ENCODE measurements at places on chromosomes 4 and X. TPM values are rescaled to one million over a fixed set of nuclear protein-coding genes. Genes with fewer than 3 reads are reported as not detected.

Gene CT45A3
- not detected for total RNA-seq

Gene ANK2
- total RNA-seq, result 15.1 TPM

Gene CCSER1
- 22.7 TPM for total RNA-seq

Gene F8A2
- not detected for total RNA-seq

Gene EDA
- total RNA-seq, result 2.3 TPM

Gene ZDHHC9
- total RNA-seq, result 41.6 TPM

Gene WNK3
- total RNA-seq, result 0.06 TPM

Gene VSIG4
- total RNA-seq, result 30.4 TPM

Gene GNRHR
- total RNA-seq, result not detected

Gene PDCL2
- not detected for total RNA-seq

DNA sequence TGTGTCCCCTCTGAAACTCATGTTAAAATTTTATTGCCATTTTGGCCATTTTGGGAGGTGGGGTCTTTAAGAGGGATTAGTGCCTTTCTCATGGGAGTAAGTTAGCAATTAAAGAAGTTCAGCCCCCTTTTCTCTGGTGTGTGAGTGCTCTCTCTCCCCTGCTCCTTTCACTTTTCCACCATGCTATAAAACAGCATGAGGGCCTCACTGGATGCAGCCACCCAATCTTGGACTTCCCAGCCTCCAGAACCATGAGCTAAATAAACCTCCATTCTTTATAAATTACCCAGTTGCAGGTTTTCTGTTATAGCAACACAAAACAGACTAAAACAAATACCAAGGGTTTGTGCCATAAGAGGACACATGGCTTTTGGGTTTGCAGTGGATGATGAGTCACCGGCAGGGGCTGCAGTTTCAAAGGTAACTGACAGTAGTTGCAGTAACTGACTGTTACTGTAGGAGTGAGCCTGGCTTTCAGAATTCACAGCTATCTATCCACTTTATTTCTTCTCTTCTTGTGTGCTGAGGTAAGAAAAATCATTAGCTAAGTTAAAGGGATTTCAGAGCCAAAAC is 121.5 kb downstream of the PPEF1 start:
- no peak for DNase-seq

DNA sequence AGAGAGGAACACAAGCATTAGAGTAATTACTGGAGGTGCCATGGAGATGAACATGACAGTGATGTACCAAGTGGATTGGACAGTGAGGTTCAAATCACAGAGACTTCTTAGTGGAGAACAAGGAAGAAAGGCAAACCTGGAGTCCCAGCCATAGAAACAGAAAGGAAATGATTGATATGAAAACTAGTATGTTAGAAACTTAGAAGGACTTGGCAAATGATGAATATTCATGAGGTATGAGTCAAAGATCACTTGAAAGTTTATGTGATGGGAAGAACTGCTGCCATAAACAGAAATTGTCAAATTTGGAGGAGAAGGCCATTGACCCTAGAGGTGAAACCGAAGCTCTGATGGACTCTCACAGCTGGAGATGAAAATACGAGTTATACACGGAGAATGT is 88.2 kb downstream of the PHOX2B start:
- DNase-seq, result no peak

GRCh38 chr4:167587361-167587760 is 353.1 kb upstream of the SPOCK3 start:
- DNase-seq, result no peak

- DNase-seq, result no peak
Measured at GRCh38 chrX:16185725-16186136, 18.4 kb downstream of the MAGEB17 start.

- DNase-seq, result no peak
Measured at GRCh38 chr4:137608085-137608484, 75.8 kb upstream of the PCDH18 start.

- DNase-seq, result no peak
Measured at GRCh38 chr4:53189011-53189410, 176.8 kb downstream of the SCFD2 start.

DNA sequence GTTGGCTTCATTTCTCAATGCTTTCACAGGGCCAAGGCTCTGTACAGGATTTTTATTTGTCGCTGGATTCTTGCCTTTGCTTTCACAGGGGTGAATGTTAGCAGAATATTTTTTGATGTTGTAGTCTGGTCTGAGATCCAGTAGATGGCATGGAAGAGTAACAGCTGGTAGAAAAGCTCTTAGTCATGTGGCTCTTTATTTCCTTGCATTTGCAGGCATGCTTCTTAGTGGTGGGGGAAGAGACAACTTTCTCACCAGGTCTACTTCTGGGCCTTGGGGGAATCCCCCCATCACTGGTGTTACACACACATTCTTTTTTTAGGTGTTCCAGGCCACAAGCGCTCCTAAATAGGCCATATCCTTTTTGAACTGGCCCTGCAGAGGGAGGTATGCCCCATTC is 58.2 kb upstream of the DKK2 start:
- no peak for DNase-seq

DNA sequence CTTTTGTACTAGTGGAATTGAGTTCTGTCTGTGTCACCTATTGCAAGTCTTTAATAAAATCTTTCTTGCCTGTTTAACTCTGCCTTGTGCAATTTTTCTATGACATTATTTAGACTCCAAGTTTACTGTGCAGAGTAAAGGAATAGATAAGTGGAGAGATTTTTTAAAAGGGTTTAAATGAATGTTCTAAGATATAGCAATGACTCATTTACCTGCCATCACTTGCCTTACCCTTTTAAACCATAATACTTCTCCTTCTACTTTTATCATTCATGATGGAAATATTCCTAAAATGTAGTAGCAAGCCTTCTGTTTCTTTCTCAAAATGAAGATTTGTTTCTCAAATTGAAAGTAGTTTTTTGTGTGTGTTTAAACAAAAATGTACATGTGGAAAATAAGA is 782.8 kb upstream of the MAGEB2 start:
- DNase-seq, result no peak

DNA sequence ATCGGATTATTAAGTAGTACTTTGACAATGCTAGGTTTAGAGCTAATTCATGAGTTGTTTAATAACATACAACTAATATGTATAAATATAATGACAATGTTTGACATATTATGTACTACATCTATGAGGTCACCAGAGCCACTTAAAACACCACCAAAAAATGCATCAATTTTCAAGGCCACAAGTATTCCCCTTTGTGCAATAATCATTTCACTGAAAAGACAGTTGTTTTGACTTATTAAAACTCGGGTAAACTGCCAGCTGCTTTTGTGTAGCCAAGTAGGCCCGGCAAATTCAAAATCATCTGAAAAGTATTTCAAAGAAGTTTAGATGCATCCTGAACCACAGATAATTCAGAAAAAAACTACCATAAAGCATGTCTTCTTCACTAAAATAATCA is 48.7 kb downstream of the CLOCK start:
- DNase-seq, result no peak
